ENCODE measurements at places on chromosomes 11 and 22.

DNA sequence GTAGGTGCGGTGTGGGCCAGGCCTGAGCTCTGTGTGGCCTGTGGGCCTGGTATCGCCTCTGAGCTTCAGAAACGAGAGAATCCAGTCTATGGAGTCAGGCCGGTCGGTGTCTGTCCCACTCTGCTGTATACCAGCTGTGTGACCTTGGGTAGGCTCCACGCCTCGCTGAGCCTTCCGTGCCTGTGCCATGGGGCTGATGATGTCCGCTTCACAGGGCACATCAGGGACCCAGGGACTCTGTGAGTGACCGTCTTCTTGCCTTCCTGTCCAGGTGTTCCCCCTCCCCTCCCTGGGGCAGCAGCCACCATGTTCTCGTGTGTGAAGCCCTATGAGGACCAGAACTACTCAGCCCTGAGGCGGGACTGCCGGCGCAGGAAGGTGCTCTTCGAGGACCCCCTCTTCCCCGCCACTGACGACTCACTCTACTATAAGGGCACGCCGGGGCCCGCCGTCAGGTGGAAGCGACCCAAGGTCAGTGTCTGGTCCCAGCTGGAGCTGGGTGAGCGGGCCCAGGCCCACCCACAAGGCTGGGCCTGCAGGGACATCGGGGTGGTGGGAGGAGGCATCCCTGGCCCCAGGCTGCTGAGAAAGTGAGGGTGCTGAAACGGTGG, 17.9 kb downstream of the CAPN5 start:
- no peak for DNase-seq

DNA sequence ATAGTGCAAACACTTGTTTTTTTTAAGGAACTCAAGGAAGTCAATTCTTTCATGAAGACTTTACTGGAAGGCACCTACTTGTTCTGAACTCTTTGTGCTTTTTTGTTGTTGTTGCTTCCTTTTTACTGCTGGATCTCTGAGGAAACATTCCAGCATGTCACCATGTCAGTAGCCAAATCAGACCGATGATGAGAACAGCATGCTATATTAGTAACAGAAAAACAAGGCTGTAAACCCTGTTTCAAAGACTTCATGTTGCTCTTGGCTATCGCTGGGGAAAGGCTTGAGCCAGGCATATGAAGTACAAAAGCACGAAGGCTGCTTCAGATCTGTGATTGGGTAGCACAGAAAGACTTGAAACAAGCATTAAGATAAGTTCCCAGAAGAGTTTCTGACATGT, 125.6 kb upstream of the SLC5A12 start:
- no peak for DNase-seq

GRCh38 chr11:14029440-14029839, 66.9 kb downstream of the SPON1 start:
- no peak for DNase-seq

DNA sequence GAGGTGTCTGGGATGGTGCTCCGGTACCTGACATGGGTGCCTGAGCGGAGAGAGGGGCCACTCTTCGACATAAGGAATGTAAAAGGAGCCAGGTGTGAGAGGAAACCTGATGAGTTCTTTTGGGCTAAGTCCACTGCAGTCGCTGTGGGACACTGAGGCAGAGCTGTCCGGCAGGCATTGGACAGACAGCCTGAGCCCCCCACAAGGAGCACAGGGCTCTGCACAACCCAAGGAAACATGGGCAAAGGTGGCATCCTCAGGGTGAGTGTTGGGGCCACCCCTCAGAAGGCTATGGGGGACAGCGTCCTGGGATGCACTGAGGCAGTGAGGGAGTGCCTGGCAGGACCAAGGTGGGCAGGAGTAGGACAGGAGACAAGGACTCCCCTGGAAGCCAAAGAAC, 57.7 kb upstream of the EMID1 start:
- no peak for DNase-seq

DNA sequence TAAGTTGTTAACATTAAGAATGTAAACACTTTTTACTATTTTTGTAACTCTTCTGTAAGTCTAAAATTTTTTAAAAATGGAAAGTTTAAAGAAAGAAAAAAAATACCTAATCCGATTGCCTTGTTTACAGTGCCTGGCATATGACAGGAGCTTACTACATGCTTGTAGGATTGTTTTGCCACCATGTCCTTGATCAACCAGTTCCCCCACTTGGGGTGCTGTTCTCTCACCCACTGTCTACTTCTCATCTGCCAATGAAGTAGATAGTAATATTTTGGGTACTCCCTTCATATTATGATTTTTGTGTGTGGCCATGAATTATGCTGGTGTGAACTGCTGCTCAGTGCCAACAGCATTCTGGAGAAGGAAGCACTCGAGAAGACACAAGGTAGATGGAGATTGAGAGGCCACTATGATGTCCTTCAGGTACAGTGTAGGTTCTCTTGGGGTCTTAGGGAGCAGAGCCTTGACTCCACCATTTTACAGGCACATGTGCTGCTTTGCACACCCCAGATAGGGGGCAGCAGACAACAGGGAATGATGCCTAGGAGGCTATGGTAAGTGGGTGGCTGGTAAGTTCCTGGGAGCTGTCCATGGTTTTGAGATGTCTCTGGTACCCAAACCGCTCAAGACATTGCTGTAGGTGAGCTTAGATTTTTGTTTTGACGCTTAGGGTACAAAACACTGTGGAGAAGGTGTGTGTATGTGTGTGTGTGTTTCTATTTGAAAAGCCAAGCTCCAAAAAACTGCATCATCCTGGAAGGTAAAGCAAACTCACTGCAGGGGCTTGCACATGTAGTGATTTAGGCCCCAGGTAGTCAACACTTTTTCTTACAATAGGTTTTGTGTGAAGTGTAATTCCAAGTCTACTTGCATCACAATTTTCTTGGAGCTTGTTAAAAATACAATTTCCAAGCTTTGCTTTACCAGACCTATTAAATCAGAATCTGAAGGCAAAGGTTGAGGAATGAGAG, 494.5 kb upstream of the LARGE1 start:
- no peak for DNase-seq

DNA sequence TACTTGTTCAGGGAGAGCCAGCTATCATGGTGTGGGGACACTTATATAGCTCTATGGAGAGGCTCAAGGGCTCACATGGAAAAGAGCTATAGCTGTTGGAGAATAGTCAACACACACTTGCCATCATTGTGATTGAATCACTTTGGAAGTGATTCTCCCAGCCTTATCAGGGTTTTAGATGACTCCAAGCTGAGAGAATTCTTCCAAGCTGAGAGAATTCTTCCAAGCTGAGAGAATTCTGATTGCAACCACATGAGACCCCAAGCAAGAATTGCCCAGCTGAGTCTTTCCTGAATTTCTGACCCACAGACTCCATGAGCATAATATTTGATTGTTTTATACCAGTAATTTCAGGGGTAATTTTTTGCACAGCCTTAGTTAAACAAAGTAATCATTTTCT, 1318.3 kb upstream of the RAG2 start:
- no peak for DNase-seq

DNA sequence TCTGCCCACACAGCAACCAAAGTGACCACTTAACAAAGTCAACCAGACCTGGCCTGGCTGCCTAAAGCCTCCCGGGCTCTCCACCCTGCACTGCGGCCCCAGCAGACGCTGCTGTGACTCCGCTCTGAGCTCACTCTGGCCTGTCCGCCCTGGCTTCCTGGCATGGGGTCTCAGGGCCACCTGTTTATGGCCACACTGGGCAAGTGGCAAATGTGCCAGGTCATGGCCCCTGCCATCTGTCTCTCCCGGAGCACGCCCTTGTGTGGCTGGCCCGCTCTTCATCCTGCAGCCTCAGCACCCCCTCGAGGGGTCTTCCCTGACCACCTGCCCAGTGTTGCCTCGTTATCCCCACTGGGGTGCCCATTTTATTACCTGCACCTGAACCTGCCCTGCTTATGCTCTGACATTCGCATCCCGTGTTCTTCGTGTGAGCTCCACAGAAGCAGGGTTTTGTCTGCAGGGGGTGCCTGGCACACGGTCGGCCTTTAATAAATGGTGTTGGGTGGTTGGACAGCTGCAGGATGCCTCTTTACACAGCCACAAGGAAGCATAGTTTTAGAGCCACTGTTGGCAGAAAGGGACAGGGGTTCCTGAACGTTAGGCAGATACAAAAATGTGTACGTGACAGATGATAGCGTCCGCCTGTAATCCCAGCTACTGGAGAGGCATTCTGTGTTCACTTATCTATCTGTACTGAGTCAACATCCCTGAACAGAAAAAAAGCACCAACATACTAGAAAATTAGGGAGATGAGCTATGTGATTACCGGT, 785.6 kb downstream of the TBC1D22A start:
- DNase-seq = no peak

- DNase-seq = no peak
These were observed 20.2 kb upstream of the CCND1 start for GRCh38 chr11:69620683-69621290.

DNA sequence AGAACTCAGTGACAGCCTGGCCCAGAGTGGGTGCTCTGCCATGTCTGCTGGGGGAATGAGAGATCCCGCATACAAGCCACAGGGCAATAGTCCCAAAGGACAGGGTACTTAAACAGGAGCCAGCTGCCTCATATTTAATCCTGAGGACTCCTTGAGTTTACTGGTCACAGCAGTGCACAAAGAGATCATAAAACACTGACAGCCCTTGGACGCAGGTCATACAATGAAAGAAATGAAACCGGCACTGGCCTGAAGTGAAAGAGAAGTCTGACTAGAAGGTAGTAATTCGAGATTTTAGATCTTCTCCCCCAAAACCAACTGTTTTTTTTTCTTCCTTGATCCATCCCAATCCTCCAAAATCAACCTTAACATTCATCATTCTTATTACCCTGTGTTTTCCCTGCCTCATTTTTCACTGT, 299.8 kb upstream of the SYN3 start:
- DNase-seq = no peak

DNA sequence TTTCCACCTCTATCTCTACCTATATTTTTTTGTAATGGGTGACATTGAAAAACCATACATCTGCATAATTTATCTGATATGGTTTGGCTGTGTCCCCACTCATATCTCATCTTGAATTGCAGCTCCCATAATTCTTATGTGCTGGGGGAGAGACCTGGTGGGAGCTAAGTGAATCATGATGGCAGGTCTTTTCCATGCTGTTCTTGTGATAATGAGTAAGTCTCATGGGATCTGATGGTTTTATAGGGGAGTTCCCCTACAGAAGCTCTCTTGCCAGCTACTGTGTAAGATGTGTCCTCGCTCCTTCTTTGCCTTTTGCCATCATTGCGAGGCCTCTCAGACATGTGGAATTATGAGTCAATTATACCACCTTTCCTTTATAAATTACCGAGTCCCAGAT, 551.0 kb upstream of the ANO5 start:
- no peak for DNase-seq

DNA sequence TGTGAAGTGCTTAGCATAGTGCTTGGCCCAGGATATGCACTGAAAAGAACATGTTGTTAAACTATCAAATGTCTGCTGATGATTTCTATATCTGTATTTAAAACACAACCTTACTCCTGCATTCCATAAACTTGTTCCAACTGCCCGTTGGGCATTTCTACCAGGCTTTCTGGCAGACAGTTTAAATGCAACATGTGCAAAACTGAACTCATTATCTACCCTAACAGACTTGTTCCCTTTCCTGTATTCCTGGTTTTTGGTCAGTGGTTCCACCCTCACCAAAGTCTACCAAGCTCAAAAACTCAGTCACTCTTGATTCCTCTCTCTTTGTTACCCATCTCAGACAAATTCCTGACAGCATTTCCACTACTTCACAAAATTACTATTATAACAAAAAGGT, 6.5 kb upstream of the RAB38 start:
- DNase-seq = no peak

DNA sequence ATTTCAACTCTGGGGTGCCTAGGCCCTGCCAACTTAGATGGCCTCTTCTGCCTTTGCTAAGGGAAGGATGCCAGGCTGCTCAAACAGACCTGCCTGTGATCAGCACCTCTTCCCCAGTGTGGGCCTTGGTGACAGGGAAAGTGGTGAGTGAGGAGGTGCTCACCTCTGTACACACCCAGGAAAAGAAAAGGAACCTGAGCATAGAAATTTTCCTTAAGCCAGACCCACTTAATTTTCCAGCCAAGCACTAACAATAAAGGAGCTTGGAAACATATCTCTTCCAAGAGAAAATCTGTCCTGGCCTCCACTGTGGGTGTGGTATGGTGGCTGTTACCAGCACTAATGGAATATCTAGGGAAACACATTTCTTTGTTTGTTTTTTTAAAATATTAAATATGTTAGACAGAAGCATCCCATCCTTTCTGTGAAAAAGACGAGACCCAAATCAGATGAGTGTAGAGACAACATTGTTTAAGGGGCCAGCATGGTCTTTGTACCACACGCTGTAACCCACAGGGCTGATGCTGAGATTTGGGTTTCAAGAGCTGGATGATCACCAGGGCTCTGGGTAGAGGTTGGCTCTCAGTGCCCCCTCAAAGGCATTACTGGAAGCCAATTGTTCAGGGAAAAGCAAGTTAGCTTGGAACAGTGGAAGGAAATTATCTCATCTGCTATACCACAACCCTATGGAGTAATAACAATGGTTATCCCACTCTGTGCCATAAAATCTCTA, 472.2 kb downstream of the INSC start:
- no peak for DNase-seq

GRCh38 chr11:103897160-103897936, 139.1 kb upstream of the DDI1 start:
- no peak for DNase-seq

DNA sequence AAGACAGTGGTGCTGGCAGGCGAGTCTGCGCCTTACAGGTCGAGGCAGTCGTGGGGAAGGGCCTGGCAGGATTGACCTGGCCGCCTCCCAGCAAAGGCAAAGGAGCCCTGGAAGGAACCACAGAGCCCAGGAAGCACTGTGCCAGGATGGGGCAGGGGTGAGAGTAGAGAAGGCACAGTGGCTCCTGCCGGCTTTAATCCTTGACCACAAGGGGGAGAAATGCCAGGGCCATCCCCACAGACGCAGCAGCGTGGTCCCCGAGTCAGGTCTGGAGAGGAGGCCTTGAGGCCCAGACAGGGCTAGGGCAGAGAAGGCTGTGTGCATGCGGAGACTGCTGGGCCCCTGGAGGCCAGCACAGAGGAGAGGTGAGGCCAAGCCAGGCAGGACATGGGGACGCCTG, 9.9 kb upstream of the NDUFS8 start:
- DNase-seq = no peak

DNA sequence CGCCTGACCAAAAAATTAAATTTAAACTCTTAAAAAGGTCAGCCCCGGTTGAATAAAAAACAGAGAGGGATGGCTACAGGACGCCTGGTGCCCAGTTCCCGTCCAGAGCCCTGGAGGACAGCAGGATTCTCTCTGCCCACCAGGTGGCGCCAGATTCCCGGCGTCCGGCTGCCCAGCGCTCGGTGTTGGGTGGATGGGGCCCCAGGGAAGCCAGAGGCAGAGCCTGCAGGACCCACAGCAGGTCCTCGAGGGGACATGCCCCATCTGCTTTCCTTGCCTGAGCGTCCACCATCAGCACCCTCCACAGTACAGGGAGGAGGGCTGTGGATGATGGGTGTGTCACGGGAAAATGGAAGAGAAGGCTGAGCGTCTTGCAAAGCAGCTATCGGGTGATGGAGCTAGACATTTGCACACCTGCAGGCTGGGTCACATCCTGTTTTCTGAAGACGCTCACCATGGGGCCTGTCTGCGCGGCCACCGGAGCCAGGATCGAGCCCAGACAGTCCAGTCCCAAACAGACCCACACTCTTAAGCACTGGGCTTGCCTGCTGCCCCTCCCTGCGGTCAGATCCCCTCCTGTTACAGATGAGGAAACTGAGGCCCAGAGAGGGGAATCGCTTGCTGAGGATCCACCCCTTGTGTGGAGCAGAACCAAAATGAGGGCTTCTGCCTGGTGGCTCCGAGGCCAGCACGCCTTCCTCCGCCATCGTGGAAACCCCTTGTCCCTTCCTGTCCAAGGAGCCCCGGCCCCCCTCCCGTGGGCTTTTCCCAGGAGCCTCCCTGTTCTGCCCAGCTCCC, 18.5 kb upstream of the CBX7 start:
- peak; percentile 82 for DNase-seq

Data from stimulated activated CD4-positive, alpha-beta T cell treated with anti-CD3 and anti-CD28 coated beads, Interleukin-1b, Interleukin-23, amount 100 ng/mL, for 4 hours (primary cell).